ENCODE measurements at places on chromosomes 11 and 22.
A peak's percentile ranks its signal among the peaks of the same experiment; 100 is the strongest.

- H3K4me1 ChIP-seq = no peaks in the 10 kb centered on the region
Measured at GRCh38 chr11:102306817-102307726, 10.2 kb upstream of the BIRC3 start.

- peaks cover 6% of the 10 kb centered on the region for H3K4me1 ChIP-seq
- no peak for DNase-seq
- H3K36me3 ChIP-seq = no peaks in the 10 kb centered on the region
- H3K27ac ChIP-seq = no peak overlapping the region
Measured at GRCh38 chr22:30254314-30254713, 7.8 kb upstream of the LIF start.

DNA sequence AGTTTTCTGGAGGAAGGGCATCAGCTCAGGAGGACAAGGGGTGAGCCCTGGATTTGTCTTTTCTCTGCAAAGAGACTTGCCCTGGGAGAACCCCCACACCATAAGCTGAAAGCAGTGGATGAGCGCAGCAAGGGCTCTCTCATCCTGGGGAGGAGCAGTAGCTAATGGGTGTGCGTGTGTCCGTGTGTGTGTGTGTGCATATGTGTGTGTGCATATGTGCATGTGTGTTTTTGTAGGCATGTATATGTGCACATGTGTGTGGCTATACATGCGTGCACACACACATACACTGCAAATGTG is 45.3 kb downstream of the SMIM38 start:
- no peak overlapping the region for H3K27ac ChIP-seq
- H3K4me3 ChIP-seq = no peak overlapping the region
- peaks cover 5% of the 10 kb centered on the region for H3K4me1 ChIP-seq
- no peaks in the 10 kb centered on the region for H3K36me3 ChIP-seq

DNA sequence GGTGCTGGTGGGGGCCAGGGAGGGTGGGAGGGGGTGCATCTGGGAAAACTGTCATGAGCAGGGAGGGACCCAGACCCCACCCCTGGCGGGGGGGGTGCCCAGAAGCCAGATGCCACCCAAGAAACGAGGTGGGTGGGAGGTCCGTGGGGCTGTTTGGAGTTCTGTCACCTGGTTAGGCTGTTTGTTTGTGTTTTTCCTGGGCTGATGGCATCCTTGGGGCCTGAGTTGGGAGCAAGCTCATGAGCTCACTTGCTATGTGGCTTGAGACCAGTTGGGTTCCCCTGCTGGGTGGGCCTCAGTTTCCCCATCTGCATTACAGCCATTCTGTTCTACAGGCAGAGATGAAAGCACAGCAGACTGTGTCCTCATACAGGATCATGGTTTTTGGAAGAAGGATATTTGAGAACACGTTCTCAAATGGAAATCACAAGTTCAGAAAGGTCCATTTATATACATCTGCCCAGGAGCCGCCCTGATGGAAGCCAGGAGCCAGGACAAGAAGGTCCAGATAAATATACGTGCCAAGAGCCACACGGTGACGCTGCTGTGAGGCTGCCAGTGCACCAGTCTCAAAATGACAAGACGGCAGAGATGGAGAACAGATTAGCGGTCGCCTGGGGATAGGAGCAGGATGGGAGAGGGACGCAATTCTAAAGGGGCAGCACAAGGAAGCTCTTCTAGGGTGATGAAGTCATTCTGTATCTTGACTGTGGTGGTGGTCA is 312.9 kb downstream of the MN1 start:
- H3K36me3 ChIP-seq = no peaks in the 10 kb centered on the region
- no peak overlapping the region for H3K4me3 ChIP-seq
- peak overlapping the region; percentile 15 for H3K27ac ChIP-seq
- DNase-seq = no peak
- H3K27me3 ChIP-seq = no peaks in the 10 kb centered on the region
- H3K4me1 ChIP-seq = peaks cover 5% of the 10 kb centered on the region

- no peak overlapping the region for H3K4me3 ChIP-seq
- H3K36me3 ChIP-seq = no peaks in the 10 kb centered on the region
- no peak for DNase-seq
- no peaks in the 10 kb centered on the region for H3K4me1 ChIP-seq
Measured at GRCh38 chr11:132674151-132674550, 858.1 kb downstream of the OPCML start.

DNA sequence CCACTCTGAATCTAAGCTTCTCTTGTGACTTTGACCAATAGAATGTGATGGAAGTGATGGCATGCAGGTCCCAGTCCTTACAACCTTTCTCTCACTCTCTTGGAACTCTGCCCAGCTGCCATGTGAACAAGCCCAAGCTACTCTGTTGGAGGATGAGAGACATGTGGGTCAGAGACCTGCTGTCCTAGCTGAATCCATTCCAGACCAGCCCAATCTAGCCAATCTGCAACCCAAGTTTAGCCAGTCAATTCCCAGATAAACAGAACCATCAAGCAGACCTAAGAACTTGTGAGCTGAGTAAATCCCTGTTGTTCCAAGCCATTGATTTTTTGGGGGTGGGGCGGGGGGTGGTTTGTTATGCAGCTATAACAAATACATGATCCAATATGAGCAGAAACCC is 69.2 kb upstream of the GRK3 start:
- H3K4me1 ChIP-seq = no peaks in the 10 kb centered on the region
- no peaks in the 10 kb centered on the region for H3K36me3 ChIP-seq
- no peak for DNase-seq
- H3K4me3 ChIP-seq = no peak overlapping the region

DNA sequence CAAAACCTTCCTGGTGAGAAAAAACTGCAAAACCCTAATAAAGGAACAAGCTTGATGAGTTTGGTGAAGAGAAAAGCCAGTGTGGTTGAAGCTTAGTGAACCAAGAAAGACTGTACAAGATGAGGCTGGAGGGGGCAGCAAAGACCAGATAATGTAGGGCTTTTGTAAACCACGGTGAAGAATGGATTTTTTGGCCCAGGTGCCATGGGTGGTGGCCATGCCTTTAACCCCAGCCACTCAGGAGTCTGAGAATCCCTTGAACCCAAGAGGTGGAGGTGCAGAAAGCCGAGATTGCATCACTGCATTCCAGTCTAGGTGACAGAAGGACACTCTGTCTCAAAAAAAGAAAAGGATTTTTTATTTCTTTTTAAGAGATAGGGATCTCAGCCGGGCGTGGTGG is 5.0 kb upstream of the ZDHHC5 start:
- no peaks in the 10 kb centered on the region for H3K27me3 ChIP-seq
- H3K27ac ChIP-seq = no peak overlapping the region
- H3K4me1 ChIP-seq = no peaks in the 10 kb centered on the region
- DNase-seq = no peak
- no peak overlapping the region for H3K4me3 ChIP-seq

- no peaks in the 10 kb centered on the region for H3K27me3 ChIP-seq
- H3K4me3 ChIP-seq = no peak overlapping the region
- H3K27ac ChIP-seq = no peak overlapping the region
- DNase-seq = no peak
Measured at GRCh38 chr11:103624708-103625623, 411.5 kb upstream of the DDI1 start.

DNA sequence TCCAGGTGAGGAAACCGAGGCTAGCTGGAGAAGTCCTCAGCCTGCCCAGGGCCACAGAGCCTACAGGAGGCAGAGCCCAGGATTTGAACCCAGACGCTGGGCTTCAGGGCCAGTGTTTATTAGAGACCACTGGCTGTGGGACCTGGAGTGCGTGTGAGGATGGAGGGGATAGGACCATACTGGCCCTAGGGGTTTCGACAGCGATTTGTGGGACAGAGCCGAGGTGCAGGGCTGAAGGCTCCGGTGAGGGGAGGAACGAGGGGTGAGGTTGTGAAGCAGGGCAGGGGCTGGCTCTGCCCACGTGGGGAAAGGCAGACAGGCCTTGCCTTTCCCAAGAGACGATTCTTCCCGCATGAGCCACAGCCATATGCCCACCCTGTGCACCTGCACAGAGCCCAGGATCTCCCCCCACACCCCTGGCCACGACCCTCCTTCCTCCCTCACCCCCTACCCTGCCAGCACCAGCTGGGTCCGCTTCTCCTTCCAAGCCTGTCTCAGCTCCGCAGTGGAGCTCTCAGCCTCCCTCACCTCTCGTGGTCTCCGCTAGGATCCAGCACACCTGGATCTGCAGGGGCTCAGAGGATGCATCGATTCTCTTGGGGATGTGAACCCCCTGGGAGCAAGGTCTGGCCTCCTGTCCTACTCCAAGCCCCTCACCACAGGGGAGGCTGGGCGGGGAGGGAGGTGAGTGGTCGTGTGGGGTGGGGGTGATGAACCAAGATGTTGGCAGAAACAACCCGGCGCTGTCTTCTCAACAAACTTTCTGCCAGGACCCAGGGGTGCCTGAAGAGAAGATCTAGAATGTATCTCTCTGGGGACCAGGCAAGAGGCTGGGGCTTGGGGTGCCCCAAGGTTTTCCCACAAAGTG is 58.4 kb downstream of the RTL6 start:
- peak; percentile 54 for DNase-seq
- H3K27me3 ChIP-seq = no peaks in the 10 kb centered on the region
- no peak overlapping the region for H3K27ac ChIP-seq
- H3K36me3 ChIP-seq = no peaks in the 10 kb centered on the region
- H3K4me3 ChIP-seq = no peak overlapping the region

DNA sequence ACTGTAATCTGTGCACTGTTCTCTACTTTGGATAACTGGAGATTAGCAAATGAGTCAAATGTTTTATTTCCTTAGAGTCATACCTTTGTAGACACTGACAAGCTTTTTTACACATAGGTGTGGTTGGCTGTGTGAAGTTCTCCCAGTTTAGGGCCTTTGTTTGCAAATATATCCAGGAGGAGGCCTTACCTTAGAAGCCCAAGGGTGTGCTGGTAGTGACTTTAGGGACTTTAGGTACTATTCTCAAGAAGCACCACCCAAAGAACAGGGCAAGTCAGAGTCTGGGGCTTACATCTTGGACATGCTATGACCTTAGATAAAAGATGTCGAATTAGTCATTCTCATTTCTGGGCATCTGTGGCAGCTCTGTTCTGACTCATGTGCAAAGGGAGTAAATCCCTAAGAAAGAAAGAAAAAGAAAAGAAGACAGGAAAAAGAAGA is 4.8 kb upstream of the FAR1 start:
- no peak for DNase-seq
- no peak overlapping the region for H3K27ac ChIP-seq
- no peak overlapping the region for H3K4me3 ChIP-seq
- H3K27me3 ChIP-seq = no peaks in the 10 kb centered on the region

- no peak for DNase-seq
- no peaks in the 10 kb centered on the region for H3K27me3 ChIP-seq
- H3K4me3 ChIP-seq = no peak overlapping the region
- H3K4me1 ChIP-seq = no peaks in the 10 kb centered on the region
- H3K36me3 ChIP-seq = peaks cover 32% of the 10 kb centered on the region
- H3K27ac ChIP-seq = no peak overlapping the region
Measured at GRCh38 chr11:34449013-34449412, 10.3 kb downstream of the CAT start.

GRCh38 chr11:128188346-128189004 is 398.9 kb downstream of the ETS1 start:
- DNase-seq = no peak
- H3K27ac ChIP-seq = no peak overlapping the region
- no peaks in the 10 kb centered on the region for H3K36me3 ChIP-seq
- no peaks in the 10 kb centered on the region for H3K4me1 ChIP-seq

- no peak overlapping the region for H3K4me3 ChIP-seq
- no peaks in the 10 kb centered on the region for H3K36me3 ChIP-seq
- no peaks in the 10 kb centered on the region for H3K4me1 ChIP-seq
- no peak overlapping the region for H3K27ac ChIP-seq
Measured at GRCh38 chr11:112730591-112730990, 230.6 kb upstream of the NCAM1 start.

GRCh38 chr22:47498969-47499495 is 736.6 kb downstream of the TBC1D22A start:
- H3K4me3 ChIP-seq = no peak overlapping the region
- no peaks in the 10 kb centered on the region for H3K27me3 ChIP-seq
